ENCODE measurements at places on chromosomes 11 and 22. TPM values are rescaled to one million over a fixed set of nuclear protein-coding genes. Genes with fewer than 3 reads are reported as not detected.

KRTAP5-7 gene
- not detected for polyA plus RNA-seq

DNA sequence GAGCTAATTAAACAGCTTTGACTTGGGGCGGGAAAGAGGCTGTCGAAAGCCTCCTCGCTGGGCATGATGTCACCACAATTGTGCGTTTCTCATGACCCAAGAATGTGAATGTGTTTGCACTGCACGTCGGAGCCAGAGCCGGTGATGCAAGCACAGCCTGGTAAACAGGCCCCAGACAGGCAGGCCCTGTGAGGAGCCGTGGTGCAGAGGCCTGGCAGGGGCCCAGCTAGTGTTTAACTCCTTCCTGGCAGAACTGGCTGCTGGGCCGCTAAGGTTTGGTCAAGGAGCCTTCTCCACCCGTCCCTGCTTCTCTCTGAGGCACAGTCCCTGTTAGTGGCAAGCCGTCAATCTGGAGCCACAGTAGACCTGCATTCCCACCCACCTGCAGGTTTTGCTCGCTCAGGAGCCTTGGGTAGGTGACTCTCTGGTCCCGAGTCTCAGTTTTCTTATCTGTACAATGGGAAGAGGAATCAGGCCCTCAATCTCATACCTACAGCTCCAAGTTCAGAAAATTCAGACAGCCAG, 25.4 kb upstream of the SMTN start:
- DNase-seq = peak; percentile 84

- DNase-seq = no peak
Measured at GRCh38 chr11:11860103-11860979, 18.6 kb downstream of the USP47 start.

- peak; percentile 45 for DNase-seq
Measured at GRCh38 chr22:32531931-32532819, 57.6 kb downstream of the FBXO7 start.

PYGM gene
- polyA plus RNA-seq = 13.4 TPM

DNA sequence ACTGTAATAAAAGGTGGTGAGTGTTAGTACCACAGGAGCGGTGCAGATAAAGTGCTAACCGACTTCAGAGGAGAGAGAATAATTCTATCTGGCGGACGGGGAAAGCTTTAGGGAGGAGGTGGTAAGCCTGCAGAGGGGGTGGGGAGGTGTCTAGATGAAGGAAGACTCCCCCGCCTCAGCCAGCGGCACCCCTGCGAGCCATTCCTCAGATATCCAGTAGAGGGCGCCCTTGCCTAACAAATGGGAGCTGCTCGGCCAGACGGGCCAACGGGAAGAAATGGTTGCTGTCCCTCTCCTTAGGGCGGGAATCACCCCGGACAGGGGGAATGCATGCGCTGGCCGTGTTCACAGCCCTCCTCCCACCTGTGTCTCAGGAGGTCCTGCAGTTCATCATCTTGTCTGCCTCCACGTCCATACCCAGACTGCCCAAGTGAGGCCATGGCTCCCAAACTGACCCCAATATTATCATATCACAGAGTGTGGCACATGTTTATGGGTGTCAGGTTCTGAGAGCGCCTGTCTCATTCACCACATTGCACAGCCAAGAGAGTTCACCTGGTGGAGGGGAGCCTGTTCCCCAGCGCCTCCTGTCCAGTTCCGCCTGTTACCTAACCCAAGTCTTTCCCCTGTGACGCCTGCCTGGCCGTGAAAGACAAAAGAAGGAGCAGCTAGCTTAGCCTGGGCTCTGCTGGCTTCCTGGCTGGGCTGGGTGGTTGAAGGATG, 85.5 kb downstream of the ST3GAL4 start:
- DNase-seq = peak; percentile 94

MUC2 gene
- not detected for polyA plus RNA-seq

Data from brain (organoid and tissue), 16 donors.